ENCODE measurements at places on chromosomes 2 and 18. TPM values are rescaled to one million over a fixed set of nuclear protein-coding genes. Genes with fewer than 3 reads are reported as not detected.

GRCh38 chr2:27362678-27363420 is 6.3 kb upstream of the GTF3C2 start:
- H3K27ac ChIP-seq = no peak overlapping the region
- no peaks in the 10 kb centered on the region for H3K27me3 ChIP-seq
- no peak overlapping the region for H3K4me3 ChIP-seq

DNA sequence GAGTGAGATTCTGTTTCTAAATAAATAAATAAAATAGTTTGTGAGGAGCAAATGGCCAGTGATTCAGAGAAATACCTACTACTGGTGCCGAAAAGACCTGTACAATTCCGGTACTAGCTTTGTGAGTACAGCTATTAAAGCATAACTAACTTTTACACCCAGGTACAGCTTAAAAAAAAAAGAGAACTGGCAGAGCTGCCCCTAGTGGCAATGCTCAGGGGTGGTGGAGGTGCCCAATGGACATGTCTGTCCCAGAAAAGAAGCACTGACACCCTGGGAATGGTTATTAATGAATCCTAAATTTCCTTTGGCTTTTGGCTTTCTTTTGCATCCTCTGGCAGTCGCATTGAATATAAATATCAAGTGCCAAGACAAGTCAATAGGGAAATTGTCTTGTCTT is 87.0 kb downstream of the LIPG start:
- no peak overlapping the region for H3K4me3 ChIP-seq
- no peaks in the 10 kb centered on the region for H3K36me3 ChIP-seq
- peak overlapping the region; percentile 53 for H3K27ac ChIP-seq

DNA sequence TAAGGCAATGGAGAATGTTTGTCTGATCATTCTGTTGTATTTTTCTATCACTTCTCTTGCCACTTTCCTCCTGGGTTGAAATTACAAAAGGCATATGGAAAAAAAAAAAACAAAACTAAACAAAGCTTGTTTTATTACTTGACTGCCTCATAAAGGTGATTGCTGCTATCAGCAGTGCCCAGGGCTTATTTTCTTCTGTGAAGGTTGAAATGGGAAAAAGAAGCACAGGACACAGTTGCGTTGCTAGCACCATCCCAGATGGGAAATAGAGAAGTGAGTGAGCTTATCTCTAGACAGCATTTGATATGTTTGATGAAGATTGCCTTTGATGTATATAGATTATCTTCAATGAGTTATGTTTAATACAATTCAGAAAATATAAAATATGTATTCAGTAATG is 633.8 kb upstream of the ZNF804A start:
- no peaks in the 10 kb centered on the region for H3K4me1 ChIP-seq
- no peak overlapping the region for H3K4me3 ChIP-seq
- H3K27ac ChIP-seq = no peak overlapping the region
- H3K36me3 ChIP-seq = no peaks in the 10 kb centered on the region
- H3K27me3 ChIP-seq = no peaks in the 10 kb centered on the region
- DNase-seq = no peak

- peaks cover 18% of the 10 kb centered on the region for H3K4me1 ChIP-seq
- peaks cover 15% of the 10 kb centered on the region for H3K36me3 ChIP-seq
- peak overlapping the region; percentile 89 for H3K27ac ChIP-seq
- peak; percentile 32 for DNase-seq
- H3K27me3 ChIP-seq = no peaks in the 10 kb centered on the region
- peak overlapping the region; percentile 76 for H3K4me3 ChIP-seq
Measured at GRCh38 chr18:35289727-35290093, 319 bp downstream of the ZSCAN30 start.

GRCh38 chr2:20209373-20210109 is 15.4 kb downstream of the SDC1 start:
- no peaks in the 10 kb centered on the region for H3K27me3 ChIP-seq
- H3K4me1 ChIP-seq = peaks cover 72% of the 10 kb centered on the region
- no peak overlapping the region for H3K4me3 ChIP-seq
- peak overlapping the region; percentile 76 for H3K27ac ChIP-seq

- peaks cover 6% of the 10 kb centered on the region for H3K4me1 ChIP-seq
- H3K36me3 ChIP-seq = no peaks in the 10 kb centered on the region
- H3K27me3 ChIP-seq = no peaks in the 10 kb centered on the region
- no peak for DNase-seq
Measured at GRCh38 chr2:96970910-96971309, 15.5 kb downstream of the FAM178B start.

GRCh38 chr2:220509096-220509757 is 881.8 kb downstream of the SLC4A3 start:
- H3K36me3 ChIP-seq = no peaks in the 10 kb centered on the region
- H3K27me3 ChIP-seq = no peaks in the 10 kb centered on the region
- DNase-seq = peak; percentile 2
- H3K4me1 ChIP-seq = no peaks in the 10 kb centered on the region
- no peak overlapping the region for H3K27ac ChIP-seq
- no peak overlapping the region for H3K4me3 ChIP-seq

GRCh38 chr18:14970027-14970426 is 222.1 kb downstream of the ANKRD30B start:
- no peaks in the 10 kb centered on the region for H3K4me1 ChIP-seq
- H3K27me3 ChIP-seq = no peaks in the 10 kb centered on the region
- H3K27ac ChIP-seq = no peak overlapping the region
- no peak overlapping the region for H3K4me3 ChIP-seq

DNA sequence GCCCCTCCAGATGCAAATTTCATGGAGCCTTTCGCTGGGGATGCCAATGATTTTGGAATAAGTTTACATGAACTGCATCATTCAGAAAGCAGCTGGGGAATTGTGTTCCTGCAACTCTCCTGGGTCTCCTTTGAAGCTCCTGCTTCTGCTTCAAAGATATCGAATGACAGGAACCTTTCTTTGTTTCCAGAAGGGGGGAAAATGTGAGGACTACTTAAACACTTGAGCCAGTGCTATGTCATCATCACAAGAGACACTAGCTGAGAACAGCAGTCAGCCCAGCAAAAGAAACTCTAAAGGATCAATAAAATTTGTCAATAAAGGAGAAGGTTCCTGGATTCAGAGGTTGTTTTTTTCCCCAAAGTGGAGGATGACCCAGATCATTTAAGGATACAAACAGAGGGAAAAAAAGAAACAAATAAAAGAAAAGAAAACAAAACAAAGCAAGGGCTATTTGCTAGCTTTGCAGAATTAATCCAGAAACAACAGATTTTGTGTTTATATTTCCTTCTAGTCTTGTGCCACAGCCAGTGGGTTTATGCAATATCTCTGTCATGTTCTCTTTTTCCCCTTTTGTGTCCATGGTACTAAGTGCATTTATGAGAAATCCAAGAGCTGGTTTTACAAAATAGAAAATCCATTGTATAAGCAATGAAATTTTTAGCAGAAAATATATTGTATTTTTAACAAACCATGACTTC is 463.7 kb downstream of the CDH2 start:
- no peaks in the 10 kb centered on the region for H3K27me3 ChIP-seq
- H3K4me1 ChIP-seq = no peaks in the 10 kb centered on the region
- H3K27ac ChIP-seq = no peak overlapping the region

- H3K4me1 ChIP-seq = peaks cover 7% of the 10 kb centered on the region
- H3K36me3 ChIP-seq = no peaks in the 10 kb centered on the region
- peak overlapping the region; percentile 83 for H3K27ac ChIP-seq
- H3K4me3 ChIP-seq = peak overlapping the region; percentile 16
- H3K27me3 ChIP-seq = no peaks in the 10 kb centered on the region
Measured at GRCh38 chr2:111900859-111901258, 2.5 kb downstream of the MERTK start.

- H3K4me1 ChIP-seq = peaks cover 14% of the 10 kb centered on the region
- no peak overlapping the region for H3K4me3 ChIP-seq
- DNase-seq = no peak
- no peaks in the 10 kb centered on the region for H3K36me3 ChIP-seq
- H3K27me3 ChIP-seq = no peaks in the 10 kb centered on the region
Measured at GRCh38 chr2:23135481-23136100, 249.4 kb upstream of the KLHL29 start.

GRCh38 chr2:88206665-88207347 is 36.7 kb downstream of the THNSL2 start:
- no peaks in the 10 kb centered on the region for H3K4me1 ChIP-seq
- no peak overlapping the region for H3K4me3 ChIP-seq
- H3K27ac ChIP-seq = no peak overlapping the region
- H3K36me3 ChIP-seq = no peaks in the 10 kb centered on the region
- no peaks in the 10 kb centered on the region for H3K27me3 ChIP-seq
- no peak for DNase-seq

DNA sequence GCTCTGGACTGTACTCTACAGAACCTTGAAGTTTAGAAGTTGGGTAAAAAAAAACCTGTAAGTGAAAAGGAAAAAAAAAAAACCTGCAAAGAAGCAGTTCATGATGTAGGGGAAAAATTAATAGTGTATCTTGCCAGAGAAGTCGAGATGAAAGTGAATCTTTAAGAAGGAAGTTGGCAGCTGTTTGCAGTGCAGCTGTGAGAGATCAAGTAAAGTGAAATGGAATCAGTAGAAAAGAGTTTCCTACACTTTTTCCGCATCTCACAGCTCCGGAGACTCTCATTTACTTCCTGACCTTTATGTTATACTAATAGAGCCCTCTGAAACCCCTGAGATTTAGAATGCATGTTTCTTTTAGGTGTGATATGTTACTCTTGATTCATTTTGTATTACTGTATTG is 19.2 kb downstream of the RNMT start:
- no peak overlapping the region for H3K4me3 ChIP-seq
- DNase-seq = peak; percentile 64
- peaks cover 89% of the 10 kb centered on the region for H3K36me3 ChIP-seq
- no peaks in the 10 kb centered on the region for H3K4me1 ChIP-seq

GRCh38 chr2:161947406-161947805 is 126.6 kb downstream of the DPP4 start:
- H3K4me1 ChIP-seq = no peaks in the 10 kb centered on the region
- no peaks in the 10 kb centered on the region for H3K27me3 ChIP-seq
- no peak for DNase-seq
- H3K4me3 ChIP-seq = no peak overlapping the region

GRCh38 chr18:72542984-72543356 is 1.2 kb downstream of the CBLN2 start:
- no peak overlapping the region for H3K27ac ChIP-seq
- no peaks in the 10 kb centered on the region for H3K36me3 ChIP-seq
- H3K4me1 ChIP-seq = peaks cover 31% of the 10 kb centered on the region
- peaks cover 30% of the 10 kb centered on the region for H3K27me3 ChIP-seq

DNA sequence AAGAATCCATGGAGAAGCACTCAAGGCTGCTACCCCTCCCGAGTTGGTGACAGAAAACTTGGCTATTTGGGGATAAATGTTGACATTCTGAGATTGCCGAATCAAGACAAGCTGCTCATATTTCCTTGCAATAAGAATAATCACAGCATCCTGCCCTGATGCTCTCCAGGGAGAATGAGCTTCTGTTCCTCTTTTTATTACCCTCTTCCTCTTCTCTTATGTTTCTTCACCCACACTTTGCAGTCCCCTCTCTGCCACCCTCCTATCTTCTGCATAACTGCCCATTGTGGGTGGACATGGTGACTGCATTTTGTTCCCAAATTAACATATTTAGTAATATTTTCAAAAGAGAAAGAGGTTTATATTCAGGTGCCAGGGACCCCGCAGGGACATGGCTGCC is 11.9 kb upstream of the MSGN1 start:
- no peaks in the 10 kb centered on the region for H3K27me3 ChIP-seq
- H3K4me3 ChIP-seq = no peak overlapping the region
- no peak for DNase-seq
- H3K4me1 ChIP-seq = no peaks in the 10 kb centered on the region

DNA sequence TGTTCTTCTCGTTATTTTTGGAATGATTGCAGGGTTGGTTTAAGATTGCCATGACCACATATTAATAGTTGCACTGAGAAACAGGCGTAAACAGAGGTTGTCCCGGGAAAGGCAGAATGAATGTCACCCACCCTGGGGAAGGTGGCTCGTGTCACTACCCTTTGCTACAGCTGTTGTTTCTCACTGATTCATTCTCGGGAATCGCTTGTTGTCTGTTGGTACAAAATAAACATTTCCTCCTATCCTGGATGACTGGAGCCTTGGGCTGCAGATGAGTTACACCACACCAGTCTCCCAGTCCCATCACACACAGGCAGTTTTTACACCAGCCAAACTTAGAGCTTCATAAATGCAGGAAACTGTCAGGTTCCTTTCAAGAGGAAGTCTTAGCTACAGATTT is 216.7 kb downstream of the GBX2 start:
- DNase-seq = no peak
- no peaks in the 10 kb centered on the region for H3K4me1 ChIP-seq
- H3K36me3 ChIP-seq = peaks cover 10% of the 10 kb centered on the region
- no peaks in the 10 kb centered on the region for H3K27me3 ChIP-seq
- H3K27ac ChIP-seq = no peak overlapping the region
- H3K4me3 ChIP-seq = no peak overlapping the region

GRCh38 chr18:50079571-50080295 is 115.2 kb downstream of the MYO5B start:
- no peak overlapping the region for H3K27ac ChIP-seq
- H3K36me3 ChIP-seq = no peaks in the 10 kb centered on the region
- H3K4me3 ChIP-seq = no peak overlapping the region
- no peaks in the 10 kb centered on the region for H3K27me3 ChIP-seq
- peak; percentile 42 for DNase-seq
- no peaks in the 10 kb centered on the region for H3K4me1 ChIP-seq

DNA sequence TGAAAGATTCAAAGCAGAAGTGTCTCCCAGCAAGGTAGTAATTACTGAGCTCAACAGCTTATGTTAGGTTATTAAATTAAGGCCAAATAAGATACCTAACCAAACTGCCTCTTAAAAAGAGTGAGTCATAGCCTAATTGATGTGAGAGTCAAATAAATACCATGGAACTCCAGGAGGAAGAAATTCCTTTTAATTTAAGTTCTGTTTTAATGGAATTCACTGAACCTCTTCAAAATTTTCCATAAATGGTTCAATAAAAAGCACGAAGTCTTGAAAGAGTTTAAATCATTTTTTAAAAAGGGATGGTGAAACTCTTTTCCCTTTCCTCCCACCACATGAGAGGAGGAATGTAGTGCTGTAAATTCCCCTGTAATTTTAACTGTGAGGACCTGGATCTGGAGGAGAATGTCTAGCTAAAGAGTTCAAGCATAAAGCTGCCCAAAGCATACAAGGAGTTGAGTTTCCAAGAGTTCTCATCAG is 180.8 kb upstream of the MMADHC start:
- H3K27ac ChIP-seq = no peak overlapping the region
- H3K4me1 ChIP-seq = no peaks in the 10 kb centered on the region
- no peaks in the 10 kb centered on the region for H3K27me3 ChIP-seq
- H3K4me3 ChIP-seq = no peak overlapping the region

Gene SERPINB5
- 0.72 TPM for total RNA-seq

Gene ERICH2
- not detected for total RNA-seq

Gene MEP1B
- not detected for total RNA-seq

All from stomach (tissue), 19 donors.